ENCODE measurements at places on chromosomes 6 and 20.
A peak's percentile ranks its signal among the peaks of the same experiment; 100 is the strongest.

DNA sequence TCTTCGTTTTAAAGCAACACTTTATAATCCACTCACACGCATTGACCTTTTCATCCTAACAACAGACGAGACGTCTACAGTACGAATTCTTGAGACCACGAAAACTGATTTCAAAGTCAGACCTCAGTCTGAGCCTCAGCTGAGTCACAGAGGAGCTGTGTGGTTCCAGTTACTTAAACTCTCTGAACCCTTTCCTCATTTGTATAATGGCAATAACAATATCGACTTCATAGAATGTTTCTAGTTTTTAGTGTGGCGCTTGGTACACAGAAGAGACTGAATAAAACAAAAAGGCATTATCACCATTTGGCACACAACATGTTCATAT lies 236.9 kb downstream of the ATXN1 start:
- no peak for DNase-seq

GRCh38 chr6:36324191-36324590 lies 12.5 kb downstream of the BNIP5 start:
- no peak for DNase-seq

- DNase-seq = no peak
Observed at GRCh38 chr6:112109262-112109661, 21.9 kb downstream of the FAM229B start.

DNA sequence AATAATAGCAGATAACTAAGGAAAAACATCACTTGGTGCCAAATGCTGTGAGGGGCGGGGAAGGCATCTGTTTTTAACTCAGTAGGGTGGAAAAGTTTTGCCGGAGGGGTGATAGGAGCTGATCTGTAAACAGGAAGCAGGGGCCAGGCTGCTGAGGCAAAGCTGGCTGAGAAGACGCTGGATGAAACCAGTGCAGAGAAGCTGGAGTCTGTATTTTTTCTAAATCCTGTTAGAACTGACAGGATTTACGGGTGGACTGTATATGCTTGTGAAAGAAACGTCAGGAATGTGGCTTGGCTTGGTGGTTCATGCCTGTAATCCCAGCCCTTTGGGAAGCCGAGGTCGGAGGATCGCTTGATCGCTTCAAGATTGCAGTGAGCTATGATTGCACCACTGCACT lies 5.6 kb downstream of the PCMTD2 start:
- no peak for DNase-seq

DNA sequence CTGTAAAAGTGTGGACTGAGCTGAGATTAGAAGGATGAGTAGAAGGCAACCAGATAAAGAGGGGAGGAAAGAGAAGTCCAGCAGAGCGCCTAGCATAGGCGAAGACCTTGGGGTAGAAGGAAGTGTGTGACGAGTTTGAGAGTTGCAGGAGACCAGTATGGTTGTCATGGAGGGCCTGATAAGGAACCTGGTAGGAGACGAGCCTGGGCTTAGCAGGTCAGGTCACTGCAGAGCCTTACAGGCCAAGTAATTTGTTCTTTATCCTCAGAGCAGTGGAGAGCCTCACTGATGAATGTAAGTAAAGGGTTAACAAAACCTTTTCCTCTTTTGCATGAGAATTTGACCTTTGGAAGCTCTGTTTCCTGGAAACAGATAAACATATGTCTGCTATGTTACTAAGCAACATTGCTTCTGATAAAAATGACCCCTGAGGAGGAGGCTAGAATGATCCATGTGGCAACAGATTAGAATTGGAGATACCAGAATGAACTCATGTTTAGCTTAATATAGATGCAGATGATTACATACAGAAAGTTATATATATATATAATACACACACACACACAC lies 2.9 kb upstream of the TMEM74B start:
- no peak for DNase-seq

- no peak for DNase-seq
Observed at GRCh38 chr20:10671919-10672623, 1.7 kb downstream of the JAG1 start.

- DNase-seq = no peak
Observed at GRCh38 chr20:11401988-11402387, 515.7 kb upstream of the BTBD3 start.

GRCh38 chr20:59223182-59223601 lies 59.6 kb downstream of the ZNF831 start:
- DNase-seq = no peak

GRCh38 chr6:3355358-3356055 lies 96.8 kb downstream of the PSMG4 start:
- peak; percentile 20 for DNase-seq

- no peak for DNase-seq
Observed at GRCh38 chr20:61802721-61803311, 262.9 kb downstream of the TAF4 start.

- no peak for DNase-seq
Observed at GRCh38 chr6:34383161-34383631, 9.3 kb downstream of the NUDT3 start.

DNA sequence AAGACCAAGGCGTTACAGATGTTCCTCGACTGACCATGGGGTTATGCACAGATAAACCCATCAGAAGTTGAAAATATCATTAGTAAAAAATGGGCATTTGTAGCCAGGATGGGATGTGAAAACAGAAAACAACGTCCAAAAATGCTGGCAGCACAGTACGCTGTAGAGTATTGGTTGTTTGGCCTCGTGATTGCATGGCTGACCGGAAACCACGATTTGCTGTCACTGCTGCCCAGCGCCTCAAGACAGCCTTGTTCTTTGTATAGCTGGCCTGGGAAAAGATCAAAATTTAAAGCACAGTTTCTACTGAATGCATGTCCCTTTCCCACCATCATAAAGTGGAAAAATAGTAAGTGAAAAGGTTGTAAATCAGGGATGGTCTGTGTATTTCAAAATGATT lies 41.9 kb downstream of the MTHFD1L start:
- no peak for DNase-seq

DNA sequence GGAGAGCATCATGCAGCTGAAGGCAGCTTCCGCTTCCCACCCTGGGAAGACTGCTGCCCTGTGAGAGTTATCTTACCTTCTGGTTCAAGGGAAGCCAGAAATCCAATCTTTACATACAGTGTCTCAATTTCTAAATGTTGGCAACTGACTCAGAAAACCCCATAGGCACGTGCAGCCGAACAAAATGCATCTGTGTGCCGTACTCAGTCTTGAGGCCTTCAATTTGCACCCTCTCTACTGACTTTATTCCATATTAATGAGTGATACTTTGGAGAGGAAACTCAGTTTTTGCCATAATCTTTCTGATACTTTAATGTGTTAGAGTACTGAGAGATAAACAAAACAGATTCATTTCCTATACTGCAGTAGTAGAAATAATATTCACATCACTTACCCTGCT lies 172.5 kb upstream of the C6orf118 start:
- DNase-seq = no peak

GRCh38 chr6:155130161-155130853 lies 133.5 kb upstream of the CLDN20 start:
- no peak for DNase-seq

GRCh38 chr6:139334806-139335446 lies 39.5 kb downstream of the CITED2 start:
- DNase-seq = no peak

- DNase-seq = no peak
Observed at GRCh38 chr6:73747289-73747688, 51.3 kb downstream of the CD109 start.

DNA sequence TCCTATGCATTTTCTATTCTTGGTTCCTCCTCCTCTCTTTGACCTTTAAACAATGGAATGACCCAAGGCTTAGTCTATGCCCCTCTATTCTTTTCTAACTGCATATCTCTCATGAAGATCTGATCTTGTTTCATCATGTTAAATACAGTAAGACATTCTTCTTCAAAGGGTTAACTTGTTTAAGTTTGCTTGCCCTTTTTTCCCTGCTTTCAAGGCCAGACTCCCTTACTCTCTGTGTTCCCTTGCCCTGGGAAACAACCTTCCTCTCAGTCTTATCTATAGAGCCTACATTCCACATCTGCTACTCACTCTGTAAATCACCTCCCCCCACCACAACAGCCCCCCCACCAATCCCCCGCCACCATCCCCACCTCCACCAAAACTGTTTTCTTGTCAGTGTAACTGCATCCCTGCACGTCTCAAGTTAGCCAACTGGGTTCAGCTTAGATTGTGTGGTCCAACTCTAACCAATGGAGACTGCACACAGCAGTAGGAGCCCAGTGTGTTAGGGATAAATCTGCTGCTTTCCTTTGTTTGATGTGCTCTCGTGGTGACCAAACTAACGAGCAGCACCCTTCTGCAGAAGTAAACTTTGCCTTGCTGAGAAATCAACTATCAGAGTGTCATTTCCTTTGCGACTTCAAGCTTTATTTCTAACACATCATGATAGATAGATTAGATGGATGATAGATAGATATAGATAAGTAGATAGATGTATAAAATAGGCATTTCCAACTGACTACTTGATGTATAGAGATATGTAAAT lies 12.6 kb downstream of the SPTLC3 start:
- no peak for DNase-seq

GRCh38 chr6:135021310-135022049 lies 33.1 kb downstream of the HBS1L start:
- no peak for DNase-seq

GRCh38 chr20:5039255-5039657 lies 37.9 kb upstream of the SLC23A2 start:
- DNase-seq = no peak

DNA sequence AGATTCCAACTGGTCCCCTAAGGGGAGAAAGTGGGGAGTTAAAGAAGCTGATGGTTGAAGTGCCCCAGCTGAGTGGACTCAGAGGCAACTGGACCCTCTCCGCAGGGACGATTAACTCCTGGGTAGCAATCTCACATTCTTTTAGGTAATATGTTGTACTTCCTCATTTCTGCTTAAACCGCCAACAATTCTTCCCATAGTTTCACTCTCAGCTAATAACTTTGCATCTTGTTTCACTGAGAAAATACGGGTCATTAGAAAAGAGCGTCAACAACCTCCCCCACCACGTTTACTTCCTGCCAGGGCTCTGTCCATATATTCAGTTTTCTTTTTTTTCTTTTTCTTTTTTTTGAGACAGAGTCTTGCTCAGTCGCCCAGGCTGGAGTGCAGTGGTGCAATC lies 39.5 kb upstream of the CHD6 start:
- DNase-seq = no peak

DNA sequence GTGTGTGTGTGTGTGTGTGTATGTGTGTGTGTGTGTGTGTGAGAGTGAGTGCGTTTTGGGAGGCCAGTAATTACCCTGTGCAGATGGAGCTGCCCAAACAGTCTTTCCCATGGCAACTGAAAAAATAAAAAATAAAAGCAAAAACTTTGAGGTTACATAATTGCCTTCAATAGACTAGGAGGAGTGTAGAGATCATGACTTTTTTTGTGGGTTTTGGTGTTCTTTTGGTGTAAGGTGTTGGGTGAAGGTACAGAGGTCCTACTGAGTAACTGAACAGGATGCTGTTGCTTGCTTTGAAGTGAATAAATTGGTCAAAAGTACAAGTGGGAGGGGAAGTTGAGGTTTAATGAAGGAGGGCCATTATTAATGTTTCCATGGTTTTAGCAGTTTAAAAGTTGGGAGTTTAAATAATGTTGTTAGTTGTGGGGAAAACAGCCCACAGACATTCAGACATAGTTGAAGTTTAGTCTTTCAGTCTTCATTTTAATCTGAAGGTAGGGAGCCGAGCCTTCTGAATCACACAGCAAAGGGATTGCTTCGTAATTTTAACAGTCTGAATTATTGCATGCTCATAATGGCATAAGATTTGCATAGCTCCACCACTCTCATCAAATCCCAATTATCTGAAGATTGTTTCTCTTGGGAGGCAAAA lies 251.4 kb downstream of the PRL start:
- DNase-seq = no peak

- peak; percentile 75 for DNase-seq
Observed at GRCh38 chr6:6676910-6677441, 88.5 kb downstream of the LY86 start.

DNA sequence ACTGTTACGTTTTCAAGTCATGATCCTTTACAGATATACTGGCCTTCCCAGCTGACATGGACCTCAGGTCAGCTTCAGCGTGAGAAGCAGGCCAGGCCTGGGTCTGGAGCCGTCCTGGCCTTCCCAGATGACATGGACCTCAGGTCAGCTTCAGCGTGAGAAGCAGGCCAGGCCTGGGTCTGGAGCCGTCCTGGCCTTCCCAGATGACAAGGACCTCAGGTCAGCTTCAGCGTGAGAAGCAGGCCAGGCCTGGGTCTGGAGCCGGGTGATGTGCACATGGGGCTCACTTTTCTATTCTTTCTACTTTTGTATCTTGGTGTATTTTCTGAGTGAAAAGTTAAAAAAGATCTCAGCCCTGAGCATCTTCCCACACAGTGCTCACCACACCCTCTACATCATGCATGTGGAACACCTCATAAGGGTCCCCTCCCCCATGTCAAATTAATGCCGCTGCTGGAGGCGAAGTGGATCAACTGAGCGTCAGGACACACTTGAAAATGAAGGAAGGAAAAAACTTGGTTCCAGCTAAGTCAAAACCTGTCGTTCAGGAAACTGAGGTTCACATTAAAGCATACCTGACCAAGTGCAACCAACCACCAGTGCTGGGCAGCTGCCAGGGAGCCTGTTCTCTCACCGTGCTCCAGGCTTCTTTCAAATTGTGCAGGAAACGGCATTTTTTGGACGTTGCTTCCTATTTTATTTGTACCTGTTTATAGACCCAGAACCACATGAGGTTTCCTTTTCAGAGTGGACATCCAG lies 32.2 kb downstream of the KIF25 start:
- no peak for DNase-seq

DNA sequence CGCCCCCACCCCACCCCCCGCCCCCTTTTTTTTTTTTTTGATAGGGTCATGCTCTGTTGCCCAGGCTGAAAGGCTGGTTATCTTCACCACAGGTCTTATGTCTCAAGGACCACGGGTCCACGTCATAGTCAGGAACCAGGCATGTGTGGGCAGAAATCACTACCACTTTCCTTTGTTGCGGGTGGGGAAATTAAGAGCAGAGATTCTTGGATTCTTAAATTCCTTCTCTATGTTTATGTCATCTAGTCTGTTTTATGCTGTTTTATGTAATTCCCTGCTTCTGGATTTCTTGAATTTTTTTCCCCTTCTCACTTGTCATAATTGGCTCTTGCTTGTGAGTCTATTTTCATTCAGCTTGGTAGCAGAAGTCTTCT lies 25.8 kb upstream of the PLCG1 start:
- no peak for DNase-seq

Measured in activated CD4-positive, alpha-beta T cell treated with anti-CD3 and anti-CD28 coated beads, Interleukin-2, amount 50 U/mL, for 1 hour (primary cell).